ENCODE measurements at places on chromosomes 5 and 9.

- DNase-seq, result no peak
Observed at GRCh38 chr5:87081511-87082372, 185.9 kb upstream of the RASA1 start.

DNA sequence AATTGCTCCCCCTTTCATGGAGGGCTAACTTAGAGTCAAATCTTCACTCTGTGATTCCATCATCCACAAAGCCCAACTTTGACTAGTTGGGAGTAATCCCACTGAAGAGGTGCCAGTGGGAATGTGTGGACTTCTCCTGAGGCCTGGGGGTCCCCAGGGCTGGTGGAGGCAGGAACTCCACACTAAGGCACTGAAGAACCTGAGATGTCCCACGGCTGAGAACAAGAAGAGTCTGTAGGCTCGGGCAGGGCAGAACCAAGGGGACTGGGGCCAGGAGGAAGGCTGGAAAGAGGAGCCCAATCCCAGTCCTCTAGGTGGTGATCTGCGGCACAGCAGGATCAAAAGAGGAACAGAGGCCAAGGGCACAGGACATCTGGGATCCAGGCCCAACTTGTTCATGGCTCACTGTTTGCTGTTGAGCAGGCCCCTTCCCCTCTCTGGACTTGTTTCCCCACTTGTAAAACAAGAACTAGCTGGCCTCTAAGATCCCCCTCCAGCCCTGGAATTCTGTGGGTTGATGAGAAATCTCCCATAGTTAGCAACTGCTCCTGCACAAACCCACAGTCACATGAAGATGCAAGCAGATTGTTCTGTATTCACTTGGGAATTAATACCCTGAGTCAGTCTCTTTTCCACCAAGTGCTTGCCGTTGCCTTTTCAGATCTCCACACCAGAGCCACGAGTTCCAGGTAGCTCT lies 32.7 kb upstream of the ALDH1B1 start:
- no peak for DNase-seq

- DNase-seq, result no peak
Observed at GRCh38 chr9:83449983-83450382, 88.2 kb downstream of the FRMD3 start.

DNA sequence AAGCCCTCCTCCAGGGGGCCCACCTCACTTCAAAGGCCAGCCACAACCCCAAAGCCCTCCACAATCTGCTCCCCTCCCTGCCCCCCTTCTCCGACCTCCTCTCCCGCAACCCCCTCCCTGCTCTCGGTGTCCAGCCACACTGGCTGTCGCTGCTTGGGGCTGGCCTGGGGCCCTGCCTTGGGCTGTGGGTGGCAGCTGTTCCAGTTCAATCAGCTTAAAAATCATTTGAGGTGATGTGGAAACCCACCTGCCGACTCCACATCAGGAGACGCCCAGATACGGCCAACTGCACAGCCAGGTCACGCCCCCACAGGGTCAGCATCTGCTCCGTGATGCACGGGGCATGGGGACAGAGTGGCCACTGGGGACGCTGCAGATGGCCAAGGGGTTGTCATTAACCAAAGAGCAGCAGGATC lies 107.0 kb upstream of the MVB12B start:
- DNase-seq, result no peak

DNA sequence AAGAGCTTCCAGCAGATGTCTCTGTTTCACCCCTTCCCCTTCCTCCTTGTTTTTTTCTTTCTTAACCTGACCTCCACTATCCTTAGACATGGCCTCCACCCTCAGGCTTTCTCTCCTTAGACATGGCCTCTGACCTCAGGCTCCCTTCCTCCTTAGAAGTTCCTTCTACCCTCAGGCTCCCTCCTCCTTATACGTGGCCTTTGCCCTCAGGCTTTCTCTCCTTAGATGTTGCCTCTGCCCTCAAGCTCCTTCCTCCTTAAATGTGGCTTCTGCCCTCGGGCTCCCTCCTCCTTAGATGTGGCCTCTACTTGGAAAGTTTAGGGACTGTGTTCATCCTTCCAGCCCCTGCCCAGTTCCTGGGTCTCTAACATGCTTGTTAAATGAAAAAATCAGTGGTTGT lies 180.4 kb upstream of the S1PR3 start:
- no peak for DNase-seq

All from fibroblast of the conjunctiva (primary cell).